ENCODE measurements at places on chromosomes 13 and 19.

DNA sequence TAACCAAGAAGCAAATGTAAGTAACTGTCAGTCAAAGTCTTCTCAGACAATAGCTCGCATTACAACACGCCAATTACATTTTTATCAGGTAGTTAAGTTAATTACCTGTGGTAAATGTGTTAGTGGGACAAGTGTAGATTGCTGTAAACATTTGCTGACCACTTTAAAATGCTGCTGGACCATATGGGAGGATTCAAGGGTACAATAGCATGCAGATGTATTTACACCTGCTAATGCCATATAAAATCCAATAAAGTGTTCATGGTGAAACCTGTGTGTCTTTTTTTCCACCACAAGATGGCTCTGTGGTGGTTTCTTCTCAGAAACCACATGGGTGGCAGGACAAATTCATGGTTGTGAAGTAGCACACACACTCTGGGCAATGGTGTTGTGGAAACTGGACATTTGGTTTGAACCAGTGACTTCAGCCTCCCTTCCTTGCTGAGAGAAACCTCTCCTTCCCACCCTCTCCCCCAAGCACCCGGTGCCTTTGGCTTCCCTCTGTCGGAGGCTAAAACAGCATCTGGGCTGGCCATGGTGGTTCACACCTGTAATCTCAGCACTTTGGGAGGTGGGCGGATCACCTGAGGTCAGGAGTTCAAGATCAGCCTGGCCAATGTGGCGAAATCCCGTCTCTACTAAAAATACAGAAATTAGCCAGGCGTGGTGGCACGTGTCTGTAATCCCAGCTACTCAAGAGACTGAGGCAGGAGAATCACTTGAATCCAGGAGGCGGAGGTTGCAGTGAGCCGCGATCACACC lies 18.1 kb upstream of the GTF3A start:
- DNase-seq, result peak; percentile 73

DNA sequence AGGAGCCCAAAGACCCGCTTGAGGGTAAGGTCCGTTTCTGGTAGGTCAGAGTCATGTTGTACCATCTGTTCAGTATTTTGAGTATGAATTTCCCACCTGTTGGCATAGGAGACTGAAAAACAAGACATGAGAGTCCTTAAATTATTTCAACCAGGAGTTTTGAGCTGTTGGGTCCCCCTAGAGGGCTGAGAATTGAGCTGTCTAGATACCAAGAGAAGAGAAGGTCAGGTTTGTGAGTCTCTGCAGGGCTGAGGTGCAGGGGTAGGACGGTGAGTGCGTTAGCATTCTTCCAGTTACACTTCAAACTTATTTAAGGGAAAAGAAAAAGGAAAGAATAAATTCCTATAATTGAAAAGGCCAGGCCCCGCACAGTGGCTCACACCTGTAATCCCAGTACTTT lies 5.0 kb downstream of the CBLC start:
- DNase-seq, result no peak

DNA sequence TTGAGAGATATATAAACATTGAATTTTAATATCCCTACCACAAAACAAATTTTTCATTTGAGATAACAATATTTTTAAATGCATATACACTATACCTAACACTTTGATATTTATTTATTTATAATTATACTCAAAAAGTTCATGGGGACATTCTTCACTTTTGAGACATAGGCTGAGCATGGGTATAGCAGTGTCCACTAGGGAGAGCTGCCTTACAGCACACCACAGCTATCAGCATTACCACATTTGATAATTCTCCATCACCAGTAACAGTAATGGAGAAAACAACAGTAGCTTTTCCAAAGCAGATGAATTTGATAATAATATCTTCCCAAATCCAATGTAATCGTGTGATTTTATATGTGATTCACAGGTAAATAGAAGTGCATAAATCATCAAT lies 626.1 kb downstream of the DACH1 start:
- peak; percentile 33 for DNase-seq

DNA sequence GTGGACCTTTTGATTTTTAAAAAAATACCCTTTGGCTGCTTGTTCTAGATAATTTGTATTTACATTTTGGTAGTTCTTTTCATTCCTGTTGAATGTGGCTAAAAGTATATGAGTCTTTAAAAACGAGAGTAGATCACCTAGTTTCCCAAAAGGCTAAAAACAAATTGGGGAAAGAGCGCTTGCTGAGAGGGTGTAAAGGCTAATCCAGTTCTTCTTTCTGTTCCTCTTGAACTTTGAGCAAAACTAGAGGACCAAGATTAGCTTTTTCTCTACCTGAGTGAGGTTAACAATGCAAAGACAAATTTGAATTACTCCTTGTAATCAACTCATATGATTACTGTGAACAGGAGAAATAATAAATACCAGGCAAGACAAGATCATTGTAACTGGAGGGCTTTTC lies 2513.2 kb downstream of the PCDH9 start:
- DNase-seq, result no peak

- DNase-seq, result no peak
Measured at GRCh38 chr13:29802621-29803020, 47.8 kb downstream of the UBL3 start.

Measured in AML-193 (cell line).